Hypothalamus (tissue), 51 donors: ENCODE measurements at places on chromosomes 13 and 19.

DNA sequence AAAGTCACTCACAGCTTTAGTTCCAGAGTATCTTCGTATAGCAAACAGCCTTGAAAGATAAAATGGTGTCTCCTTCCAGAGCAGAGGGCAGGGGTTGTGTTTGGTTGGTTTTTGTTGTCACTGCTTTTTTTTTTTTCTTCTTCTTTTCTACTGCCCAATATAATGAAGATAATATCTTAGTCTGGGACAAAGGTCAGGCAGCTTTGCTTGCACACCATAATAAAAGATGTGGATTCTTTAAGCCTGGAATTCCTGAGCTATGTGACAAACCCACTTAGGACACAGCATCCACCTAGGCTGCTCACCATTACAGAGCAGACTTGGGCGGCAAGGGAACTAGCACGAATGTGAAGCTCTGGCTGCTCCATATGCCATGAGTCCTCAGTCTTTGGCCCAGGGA lies 165.6 kb upstream of the MIR17HG start:
- no peak for DNase-seq

- DNase-seq: no peak
Measured at GRCh38 chr13:41463838-41464602, 6.7 kb downstream of the RGCC start.

DNA sequence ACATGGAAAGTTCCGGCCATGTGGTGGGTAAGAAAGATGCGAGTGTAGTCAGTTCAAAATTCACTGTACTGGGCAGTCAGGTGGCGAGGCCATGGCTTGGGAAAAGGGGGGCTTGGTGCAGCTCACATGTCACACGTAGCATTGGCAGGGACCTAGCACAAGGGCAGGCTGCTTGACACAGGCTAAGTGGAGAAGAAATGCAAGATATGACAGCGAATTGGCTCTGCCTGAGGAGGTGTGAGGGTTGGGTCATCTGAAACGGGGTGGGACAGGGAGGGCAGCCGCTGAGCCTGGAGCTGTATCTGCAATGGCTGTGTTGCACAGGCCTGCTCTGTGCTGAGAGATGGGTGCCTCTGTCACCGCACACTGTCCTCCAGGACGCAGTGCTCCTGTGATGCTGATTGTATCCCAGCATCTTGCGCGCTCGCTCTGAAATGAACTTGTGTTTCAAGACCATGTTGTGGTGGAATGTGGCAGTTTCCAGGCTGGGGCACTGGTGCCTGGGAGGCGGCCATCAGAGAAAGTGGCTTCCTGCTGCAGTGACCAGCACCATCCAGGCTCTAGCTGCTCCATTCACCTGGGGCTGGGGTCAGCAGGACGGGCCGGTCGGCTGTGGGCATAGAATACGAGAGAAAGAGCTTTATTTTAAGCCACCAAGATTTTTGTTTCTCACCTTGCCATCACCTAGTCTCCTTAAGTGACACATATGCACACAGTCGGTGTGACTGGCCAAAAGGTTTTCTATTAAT lies 70.3 kb downstream of the TEX29 start:
- DNase-seq: no peak

GRCh38 chr13:48436661-48437288 lies 23.9 kb upstream of the LPAR6 start:
- no peak for DNase-seq

GRCh38 chr13:21055016-21055415 lies 6.4 kb downstream of the LATS2 start:
- DNase-seq: no peak

- DNase-seq: no peak
Measured at GRCh38 chr13:106521095-106521799, 14.2 kb downstream of the EFNB2 start.

DNA sequence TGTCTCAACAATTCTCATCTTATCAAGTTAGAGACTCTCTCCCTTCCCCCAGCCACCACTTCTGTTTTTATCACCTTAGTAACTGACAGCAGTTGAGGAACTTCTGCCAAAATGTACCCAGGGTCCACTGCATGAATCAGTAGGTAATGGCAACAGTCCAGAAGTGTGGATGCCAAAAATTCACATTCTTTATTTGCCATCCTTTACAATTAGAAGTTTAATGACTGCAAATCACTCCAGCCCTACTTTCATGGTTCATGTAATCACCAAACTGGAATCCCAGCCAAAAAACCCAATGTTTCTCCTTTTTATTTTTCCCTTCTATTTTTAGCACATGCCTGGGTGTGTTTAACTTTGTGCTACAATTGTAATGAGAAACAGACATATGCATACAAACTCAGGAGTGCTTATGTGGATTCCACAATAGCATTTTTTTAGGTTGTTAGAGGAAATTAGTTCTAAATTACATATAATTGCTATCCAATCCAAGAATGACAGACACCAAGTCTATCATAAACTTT lies 243.5 kb downstream of the RGCC start:
- DNase-seq: no peak

DNA sequence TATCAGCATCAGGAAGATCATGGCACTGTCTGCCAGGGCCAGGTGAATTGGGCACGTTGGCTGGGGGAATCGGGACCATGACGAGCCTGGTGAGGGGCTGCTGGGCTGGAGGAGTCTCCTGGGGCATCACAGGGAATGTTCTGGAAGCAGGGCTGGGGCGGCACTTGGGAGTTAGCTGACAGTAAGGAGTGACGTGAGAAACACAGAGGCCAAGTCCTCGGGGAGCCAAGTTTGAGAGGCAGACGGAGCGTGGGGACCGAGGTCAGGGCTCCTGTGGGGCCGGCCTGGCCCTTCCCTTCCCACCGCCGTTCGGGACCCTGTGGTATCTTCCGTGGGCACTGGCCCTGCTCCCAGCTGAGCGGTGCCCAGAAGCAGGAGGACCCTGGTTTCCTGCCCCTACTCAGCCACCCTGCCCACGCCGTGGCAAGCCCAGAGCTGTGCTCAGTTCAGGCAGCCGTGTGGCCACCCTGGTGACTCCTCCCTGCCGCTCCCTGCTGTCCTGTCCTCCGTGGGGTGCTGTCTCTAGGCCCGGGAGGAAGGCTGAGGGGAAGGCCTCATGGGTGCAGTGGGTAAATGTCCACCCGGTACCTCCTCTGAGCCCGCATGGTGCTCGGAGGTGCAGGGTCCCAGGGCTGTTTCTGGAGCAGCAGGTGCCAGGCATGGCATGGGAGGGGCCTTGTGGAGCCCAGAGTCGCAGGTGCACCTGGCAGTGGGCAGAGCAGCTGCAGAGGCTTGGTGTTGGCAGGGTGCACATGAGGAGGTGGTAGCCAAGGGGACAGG lies 25.2 kb downstream of the CRTC1 start:
- DNase-seq: no peak

DNA sequence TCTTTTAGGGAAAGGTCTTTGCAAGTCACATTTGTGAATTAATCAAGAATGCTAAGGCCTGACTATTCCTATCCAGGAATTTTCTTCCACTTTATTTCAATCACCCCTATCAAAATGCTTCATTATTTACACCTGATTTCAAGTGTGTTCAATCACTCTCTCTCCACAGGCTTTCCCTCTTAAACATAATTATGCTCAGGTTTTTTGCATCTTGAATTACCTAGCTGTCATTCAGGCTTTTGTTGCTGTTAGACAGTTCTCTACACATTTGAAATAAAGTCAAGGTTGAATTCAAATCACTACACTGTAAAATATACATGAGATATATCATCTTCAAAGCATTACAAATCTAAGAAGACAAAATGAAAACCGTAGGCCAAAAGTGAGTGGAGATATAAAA lies 941.3 kb upstream of the SLITRK1 start:
- DNase-seq: no peak

- DNase-seq: no peak
Measured at GRCh38 chr19:3547301-3547731, 8.3 kb downstream of the TEKTIP1 start.

GRCh38 chr19:32289566-32290210 lies 55.7 kb upstream of the ZNF507 start:
- DNase-seq: no peak

- DNase-seq: peak; percentile 15
Measured at GRCh38 chr19:56692206-56692895, 20.8 kb upstream of the ZNF835 start.

- no peak for DNase-seq
Measured at GRCh38 chr19:52981329-52981728, 18.6 kb upstream of the ZNF816 start.

- DNase-seq: no peak
Measured at GRCh38 chr13:72156760-72157159, 289.8 kb upstream of the DACH1 start.

DNA sequence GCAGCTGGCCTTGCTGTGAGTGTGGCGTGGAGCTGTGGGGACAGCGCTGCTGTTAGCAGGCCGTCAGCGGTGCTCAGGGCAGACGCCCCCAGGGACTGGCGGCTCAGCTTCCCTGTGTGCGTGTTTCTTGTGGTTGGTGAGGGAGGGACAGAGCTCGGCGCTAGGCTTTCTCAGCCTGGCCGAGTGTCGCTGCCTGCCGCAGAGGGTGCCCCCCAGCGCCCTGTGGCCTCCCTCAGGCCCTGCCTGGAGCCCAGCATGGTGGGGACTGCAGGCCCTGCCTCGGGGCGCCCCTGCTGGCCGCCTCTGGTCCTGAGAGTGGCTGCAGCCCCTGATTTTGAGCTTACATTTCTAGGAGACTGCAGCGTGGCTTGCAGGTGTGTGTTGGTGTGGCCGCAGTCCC lies 35.5 kb downstream of the DOT1L start:
- DNase-seq: no peak

GRCh38 chr13:97460004-97460775 lies 26.2 kb downstream of the RAP2A start:
- DNase-seq: no peak

DNA sequence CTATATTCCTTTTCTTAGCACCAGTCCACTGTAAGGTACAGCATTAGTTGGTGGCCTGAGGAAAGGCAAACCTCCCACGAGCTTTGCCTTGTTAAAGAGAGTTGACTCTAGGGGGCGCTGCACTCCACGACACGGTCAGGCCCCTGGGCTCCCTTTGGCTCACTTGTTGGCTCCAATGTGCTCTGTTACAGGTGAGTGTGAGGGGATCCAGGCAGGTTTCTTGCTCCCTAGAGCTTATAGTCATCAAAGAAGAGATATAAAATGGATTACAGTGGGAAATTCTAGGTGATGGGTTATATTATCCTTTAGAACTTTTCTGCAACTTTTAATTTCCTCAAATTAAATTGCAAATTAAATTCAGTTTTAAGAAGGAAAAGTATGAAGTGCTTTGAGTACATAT lies 3.7 kb downstream of the WDR87 start:
- peak; percentile 24 for DNase-seq

DNA sequence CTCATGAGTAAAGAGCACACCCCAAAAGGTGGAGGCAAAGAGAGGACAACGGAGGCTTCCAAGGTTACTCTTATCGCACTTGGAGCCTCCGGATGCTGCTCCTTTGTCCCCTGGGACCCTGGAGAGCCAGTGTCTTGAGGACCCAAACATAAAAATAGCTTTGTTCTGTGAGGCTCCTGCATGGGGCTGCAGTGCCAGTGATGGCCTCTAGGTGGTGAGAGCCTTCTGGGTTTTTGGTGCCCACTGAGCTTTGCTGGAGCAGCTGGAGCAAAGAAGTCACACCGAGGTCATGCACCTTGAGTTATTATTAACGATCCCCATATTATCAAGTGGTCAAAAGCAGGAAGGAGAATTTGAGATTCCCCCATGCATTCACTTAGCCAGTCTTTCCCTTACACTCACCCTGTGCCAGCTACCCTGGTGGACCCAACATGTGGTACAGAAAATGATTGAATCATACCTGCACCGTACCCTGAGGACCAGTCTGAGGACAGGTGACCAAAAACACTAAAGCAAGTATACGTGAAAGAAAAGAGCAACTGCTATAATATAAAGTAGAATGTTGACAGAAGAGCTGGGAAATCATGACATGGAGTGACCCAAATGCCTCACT lies 41.5 kb downstream of the ZNF682 start:
- peak; percentile 0 for DNase-seq

DNA sequence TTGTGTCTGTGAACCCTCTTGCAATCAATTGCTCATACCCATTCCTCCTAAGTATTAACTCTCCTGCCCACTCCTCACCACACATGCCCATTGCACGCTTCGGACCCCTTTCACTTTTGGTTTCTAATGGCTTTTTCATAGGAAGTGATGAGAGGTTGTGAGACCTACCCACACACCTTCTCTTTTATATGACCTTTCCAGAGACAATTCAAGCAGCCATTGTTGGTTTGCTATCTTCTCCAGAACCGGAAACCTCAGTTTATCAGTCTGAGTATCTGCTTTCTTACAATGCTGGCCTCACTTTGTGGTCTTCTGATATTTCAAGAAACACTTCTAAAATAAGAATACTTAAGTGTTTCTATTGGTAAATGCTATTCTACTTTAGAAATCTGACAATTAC lies 1550.8 kb upstream of the SLC10A2 start:
- no peak for DNase-seq

DNA sequence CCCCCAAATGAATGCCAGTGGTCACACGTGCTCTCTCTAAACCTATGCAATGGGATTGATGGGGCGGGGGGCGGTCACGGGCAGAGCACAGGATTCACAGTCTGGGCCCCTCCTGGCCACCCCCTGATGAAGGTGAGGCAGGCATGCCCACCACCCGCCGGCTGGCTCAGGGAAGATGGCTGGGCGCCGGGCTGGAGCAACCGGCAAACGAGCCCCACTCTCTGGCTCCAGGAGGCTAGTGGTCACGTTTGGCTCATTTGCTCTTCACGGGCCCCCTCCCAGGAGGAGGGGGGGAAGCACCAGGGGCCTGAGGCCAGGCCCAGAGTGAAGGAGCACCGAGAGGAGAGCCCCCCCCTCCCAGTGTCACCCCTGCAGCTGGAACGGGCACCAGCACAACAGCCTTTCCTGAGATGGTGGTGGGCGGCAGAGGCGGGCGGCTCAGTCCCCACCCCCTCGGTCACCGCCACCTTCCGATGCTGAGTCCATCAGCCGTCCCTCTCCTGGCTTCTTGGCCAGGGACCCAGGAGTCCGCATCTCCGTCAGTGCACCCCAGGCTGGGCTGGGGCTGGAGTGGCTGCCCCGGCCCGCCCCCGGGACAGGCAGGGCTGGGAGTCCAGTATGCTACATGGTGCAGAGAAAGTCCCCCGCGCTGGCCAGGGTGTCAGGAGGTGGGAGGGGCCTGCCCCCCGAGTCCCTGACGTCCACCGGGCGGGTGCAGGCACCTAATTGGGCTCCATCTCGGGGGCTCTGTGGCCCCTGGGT lies 9.7 kb downstream of the BBC3 start:
- no peak for DNase-seq

GRCh38 chr13:88107570-88107969 lies 436.4 kb downstream of the SLITRK5 start:
- DNase-seq: no peak
